ENCODE measurements at places on chromosomes 13 and 19.
A peak's percentile ranks its signal among the peaks of the same experiment; 100 is the strongest.

- DNase-seq = no peak
Observed at GRCh38 chr13:42355092-42355485, 83.1 kb downstream of the AKAP11 start.

DNA sequence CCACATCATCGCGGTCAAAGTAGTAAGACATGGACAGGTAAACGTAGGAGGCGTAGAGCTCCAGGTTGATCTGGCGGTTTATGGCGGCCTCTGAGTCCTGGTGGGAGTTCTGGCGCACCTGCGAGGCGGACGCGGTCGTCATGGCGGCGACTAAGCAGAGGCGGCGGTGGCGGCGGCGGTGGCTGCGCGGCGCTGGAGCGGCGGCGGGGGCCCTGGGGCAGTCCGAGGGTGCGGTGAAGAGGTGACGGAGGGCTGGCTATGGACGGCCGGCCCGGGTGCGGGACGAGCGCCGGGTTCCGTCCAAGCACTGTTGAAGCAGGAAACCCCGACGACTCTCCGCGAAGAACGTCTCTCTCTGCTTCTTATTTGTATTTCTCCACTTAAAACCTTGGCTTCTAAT lies 484.3 kb upstream of the SGCG start:
- DNase-seq = no peak

GRCh38 chr19:11570039-11570462 lies 7.4 kb downstream of the ACP5 start:
- DNase-seq = no peak

DNA sequence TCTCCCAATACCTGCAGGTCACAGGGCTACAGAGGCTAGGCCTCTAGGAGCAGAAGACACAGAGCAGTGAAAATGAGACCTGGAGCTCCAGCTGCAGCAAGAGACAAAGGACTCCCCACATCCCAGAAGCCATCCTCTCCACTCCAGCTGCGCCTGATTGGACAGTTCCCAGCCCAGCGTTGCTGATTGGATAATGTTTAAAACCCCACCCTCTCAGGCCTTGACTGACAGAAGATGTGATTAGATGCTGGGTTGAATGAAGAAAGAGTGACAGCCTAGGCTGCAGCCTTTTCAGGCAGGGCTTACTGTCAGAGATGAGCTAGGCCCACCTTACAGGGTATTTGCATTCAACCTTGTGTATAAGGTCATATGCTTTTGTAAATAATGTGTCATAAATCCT lies 59.4 kb downstream of the ZNF708 start:
- DNase-seq = no peak

- DNase-seq = no peak
Observed at GRCh38 chr13:23709536-23709935, 139.3 kb downstream of the TNFRSF19 start.

DNA sequence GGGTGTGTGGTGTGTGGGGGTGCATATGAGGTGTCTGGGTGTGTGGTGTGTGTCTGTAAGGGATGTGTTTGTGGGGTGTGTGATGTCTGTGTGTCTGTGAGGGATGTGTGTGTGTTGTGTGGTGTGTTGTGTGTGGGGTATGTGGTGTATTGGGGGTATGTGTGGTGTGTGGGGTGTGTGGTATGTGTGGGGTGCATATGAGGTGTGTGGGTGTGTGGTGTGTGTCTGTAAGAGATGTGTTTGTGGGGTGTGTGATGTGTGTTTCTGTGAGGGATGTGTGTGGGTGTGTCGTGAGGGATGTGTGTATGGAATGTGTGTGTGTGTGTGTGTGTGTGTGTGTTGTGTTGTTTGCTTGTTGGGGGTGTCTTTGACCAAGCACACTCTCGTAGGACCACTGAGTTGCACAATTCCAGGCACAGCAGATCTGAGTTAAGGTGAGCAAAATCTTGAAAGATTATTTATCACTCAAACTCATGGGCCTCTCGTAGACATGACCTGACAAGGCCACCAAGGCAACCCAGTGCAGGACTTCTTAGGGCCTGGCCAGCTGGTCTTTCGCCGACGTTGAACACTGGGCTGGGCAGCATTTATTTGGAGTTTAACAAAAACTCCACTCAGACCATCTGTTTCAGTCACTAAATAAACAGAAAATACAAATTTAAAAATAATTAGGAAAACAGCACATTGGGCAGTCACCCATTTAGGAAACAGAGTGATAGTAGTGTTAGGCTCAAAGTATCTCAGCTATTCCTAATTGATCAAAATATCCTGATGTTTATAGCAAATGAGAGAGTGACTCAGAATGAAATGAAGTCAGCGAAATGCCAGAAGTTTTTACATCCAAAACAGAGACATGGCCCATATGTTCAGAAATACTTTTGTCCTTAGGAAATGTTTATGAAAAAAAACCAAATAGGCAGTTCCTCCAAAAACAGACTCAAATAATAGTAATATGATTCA lies 301.1 kb downstream of the FGF9 start:
- no peak for DNase-seq

DNA sequence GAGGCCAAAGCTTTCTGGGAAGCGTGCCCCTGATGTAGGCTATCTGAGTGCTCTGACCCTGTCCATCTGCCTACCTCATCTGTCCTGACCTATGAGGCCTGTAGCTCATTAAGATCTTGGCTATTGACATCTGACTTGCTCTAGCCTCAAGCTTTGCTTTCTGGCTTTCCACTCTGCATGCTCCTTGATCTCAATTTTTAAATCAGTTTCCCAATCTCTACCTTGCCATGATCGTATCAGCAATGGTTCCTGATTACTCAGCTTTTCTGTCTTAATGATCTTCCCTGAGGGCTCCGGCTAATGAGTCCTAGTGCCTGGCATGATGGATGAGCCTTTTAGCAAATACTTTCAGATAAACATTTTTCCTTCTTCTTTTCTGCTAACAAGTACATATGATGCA lies 262.0 kb downstream of the NDFIP2 start:
- DNase-seq = no peak

GRCh38 chr13:58119351-58119750 lies 487.8 kb downstream of the PCDH17 start:
- DNase-seq = no peak

DNA sequence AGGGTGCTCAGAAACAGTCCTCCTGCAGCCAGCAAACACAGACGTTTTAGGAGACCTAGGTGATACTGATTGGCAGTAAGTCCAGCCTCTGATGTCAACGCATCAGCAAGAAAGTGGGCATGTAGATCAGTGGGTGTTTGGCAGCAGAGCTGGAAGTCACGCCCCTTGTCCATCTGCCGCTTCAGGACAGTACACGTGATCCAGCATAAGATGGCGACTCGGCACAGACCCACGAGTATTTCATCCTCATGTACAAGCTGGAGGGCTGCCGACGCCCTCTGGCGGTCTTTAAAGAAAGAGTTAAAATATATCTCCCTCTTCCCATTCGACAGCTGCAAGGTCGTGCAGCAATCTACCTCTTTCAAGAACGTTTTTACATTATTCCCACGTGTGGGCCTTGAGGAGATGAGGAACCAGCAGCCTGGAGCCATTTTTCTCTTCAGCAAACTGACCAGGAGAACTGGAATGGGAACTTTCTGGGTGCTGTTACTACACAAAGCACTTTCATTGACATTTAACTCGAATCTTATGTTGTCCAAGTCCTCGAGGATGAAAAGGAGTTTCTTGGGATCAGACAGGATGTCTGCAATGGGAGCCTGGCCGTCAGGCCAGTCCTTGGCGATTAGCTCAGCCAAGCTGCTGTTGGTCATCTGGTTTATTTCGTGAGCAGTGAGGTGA lies 22.3 kb downstream of the NLRP11 start:
- no peak for DNase-seq

- DNase-seq = no peak
Observed at GRCh38 chr19:47615714-47616113, 6.8 kb downstream of the BICRA start.

- no peak for DNase-seq
Observed at GRCh38 chr13:113851480-113851803, 12.4 kb downstream of the GAS6 start.

DNA sequence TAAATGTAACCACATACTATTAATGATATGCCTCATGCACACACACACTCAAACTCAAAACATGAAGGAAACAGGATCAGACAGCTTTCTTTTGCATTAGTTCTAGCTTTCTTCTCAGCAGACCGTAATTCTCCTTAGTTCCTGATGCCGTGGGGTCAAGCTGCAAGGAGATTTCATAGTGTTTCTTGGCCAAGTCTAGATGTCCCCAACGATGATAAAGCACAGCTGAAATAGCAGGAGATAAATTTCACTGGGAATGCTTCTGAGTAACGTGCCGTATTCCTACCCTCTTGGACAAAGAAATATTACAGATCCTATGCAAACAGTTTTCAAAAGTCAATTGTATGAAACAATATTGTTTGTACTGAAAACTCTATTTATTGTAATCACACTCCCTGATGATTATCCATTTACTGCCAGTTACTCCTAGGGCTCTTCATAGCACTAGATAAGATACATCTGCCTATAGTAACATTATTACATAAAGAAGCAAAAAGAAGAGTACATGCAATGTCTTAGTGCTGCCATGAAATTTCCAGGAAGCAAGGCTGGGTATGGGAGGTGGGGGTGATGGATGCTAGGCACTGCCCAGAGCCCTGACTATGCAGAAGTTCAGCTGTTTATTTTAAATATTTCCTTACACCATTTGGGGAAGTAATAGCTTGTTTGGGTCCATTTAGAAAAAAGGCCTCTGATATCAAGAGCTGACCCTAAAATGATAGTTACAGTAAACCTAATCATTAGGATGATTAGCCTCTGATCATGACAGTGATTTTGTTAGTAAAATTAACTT lies 16.5 kb upstream of the GGACT start:
- no peak for DNase-seq

DNA sequence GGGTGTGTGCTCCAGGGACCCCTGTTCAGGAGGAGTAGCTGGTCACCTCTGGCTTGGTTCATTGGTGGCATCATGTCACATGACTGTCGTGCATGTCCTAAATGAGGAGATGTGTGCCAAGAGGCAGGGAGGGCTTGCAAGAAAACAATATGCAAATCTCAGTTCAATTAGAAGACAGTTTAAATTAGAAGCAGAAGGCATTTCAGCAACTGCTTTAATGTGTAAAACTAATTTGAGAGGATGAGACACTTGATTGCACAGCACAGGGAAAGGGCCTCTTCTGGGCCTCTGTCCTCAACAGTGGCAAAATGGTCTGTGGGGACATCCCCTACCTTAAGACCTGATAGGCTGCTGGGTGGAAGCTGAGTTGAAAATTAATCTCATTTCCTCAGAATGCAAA lies 54.6 kb downstream of the SPATA13 start:
- DNase-seq = no peak

GRCh38 chr13:38341149-38341692 lies 8.4 kb upstream of the UFM1 start:
- no peak for DNase-seq

DNA sequence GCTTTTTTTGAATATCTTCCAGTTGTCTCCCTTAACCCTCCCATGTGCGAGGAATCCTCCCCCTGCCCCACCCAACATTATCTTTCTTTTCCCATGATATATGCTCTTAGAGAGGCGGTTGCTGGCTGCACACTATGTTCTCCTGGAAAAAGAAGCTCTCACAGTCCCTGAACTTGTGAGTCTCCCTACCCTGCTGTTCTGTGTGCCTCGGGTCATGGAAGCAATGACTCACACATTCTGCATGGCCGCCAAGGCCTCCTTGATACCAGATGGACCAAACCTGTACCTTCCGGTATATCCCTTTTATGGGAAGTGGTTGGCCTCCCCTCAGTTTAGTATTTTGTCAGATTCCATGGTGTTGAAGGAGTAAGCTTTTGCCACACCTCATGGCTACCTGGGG lies 705.4 kb downstream of the SLITRK6 start:
- DNase-seq = no peak

GRCh38 chr19:11166281-11167142 lies 10.9 kb upstream of the SPC24 start:
- peak; percentile 83 for DNase-seq

DNA sequence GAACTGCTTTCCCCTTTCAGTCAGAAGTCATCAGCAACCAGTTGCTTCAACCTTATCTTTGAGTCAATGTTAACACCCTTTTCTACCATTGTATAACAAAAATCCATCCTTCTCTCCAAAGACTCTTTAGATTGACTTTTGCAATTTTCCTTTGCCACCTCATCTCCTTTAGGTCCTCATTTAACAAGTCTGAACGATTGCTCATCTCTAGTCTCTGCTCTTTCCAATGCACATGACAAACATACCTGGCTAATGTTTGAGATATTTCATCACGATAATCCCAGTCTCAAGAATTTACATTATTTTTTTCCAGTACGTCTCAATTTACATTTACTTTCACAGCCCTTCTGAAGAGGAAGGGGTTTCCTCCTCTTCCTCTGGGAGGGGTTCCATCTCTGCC lies 127.5 kb downstream of the KLF12 start:
- no peak for DNase-seq

GRCh38 chr19:13995878-13996765 lies 10.0 kb downstream of the RFX1 start:
- DNase-seq = no peak

GRCh38 chr13:41658057-41658661 lies 200.8 kb downstream of the RGCC start:
- no peak for DNase-seq

DNA sequence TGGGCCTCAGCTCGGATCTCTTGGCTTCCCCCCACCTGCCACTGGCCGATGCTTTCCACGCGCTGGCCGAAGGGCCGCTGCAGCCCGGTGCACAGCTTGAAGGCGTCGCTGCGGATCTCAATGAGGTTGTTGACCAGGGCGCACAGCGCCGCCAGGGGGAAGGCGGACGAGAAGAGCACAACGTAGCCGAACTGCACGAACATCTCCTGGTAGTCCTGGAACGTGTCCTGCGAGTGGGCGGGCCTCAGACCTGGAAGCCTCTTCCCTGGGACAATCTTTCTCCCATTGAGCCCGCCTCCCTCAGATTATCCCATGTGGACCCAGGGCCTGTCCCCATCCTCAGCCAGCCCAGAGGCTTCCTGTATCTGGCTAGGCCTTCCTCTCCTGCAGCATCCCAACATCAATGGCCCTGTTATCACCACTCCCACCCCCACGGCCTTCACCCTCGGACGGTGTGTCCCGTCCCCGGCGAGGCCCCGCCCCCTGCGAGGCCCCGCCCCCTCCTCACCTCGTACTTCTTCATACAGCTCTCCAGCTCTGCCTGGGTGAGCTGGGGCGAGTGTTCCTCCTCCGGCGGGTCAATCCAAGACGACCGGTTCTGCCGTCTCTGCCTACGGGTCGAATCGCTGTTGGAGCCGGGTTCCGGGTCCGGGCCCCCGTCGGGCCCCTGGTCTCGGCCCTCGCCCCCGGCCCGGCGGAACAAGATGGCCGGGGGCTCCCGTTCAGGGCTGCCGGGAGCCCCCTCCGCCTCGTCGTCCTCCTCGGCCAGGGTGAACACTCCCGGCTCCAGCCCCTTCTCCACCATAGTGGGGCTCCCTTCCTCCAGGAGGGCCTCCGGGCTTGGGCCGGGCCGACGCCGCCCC lies 6.8 kb downstream of the ANO8 start:
- no peak for DNase-seq

DNA sequence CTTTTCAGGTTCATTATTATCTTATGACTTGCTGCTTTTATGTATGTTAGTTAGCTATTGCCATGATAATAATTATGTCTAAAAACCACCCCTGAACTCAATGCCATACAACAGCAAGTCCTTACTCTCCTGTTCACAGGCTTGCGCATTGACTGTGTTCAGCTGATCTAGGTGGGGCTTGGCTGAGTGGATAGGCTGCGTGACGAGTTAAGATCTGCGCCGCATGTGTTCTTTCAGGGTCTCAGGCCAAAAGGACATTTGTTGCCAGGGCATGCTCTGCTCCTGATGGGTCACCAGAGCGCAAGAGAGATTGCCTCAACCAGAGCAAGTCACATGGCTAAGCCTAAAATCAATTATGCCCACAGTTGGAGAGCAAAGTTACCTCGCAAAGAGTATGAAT lies 859 bp downstream of the ZNF568 start:
- no peak for DNase-seq

Data from tibial artery (tissue), 4 donors.